ENCODE measurements at places on chromosomes 16 and 17. TPM values are rescaled to one million over a fixed set of nuclear protein-coding genes. Genes with fewer than 3 reads are reported as not detected.

CD7 gene
- total RNA-seq: 635 TPM

DNA sequence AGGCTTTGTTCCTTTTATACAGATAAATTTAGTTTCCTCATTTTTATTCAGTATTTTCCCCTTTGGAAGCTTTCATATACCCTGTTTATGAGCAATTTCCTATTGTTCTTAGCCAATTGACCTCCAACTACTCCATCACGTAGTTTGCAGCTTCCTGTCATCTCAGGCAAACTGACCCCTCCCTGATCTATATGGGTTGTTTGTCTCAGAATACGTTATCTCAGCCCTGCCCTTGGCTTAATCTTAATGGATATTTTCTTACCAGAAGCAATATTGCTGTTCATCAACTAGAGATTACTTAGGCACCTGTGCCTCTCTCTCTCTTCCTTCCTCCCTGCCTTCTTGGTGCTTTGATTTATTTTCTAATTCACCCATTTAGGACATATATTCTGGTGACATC lies 81.2 kb downstream of the ZNF18 start:
- H3K27ac ChIP-seq: no peak overlapping the region
- DNase-seq: no peak
- no peaks in the 10 kb centered on the region for H3K4me1 ChIP-seq
- no peak overlapping the region for H3K4me3 ChIP-seq

ABI3 gene
- 18.9 TPM for total RNA-seq

DNA sequence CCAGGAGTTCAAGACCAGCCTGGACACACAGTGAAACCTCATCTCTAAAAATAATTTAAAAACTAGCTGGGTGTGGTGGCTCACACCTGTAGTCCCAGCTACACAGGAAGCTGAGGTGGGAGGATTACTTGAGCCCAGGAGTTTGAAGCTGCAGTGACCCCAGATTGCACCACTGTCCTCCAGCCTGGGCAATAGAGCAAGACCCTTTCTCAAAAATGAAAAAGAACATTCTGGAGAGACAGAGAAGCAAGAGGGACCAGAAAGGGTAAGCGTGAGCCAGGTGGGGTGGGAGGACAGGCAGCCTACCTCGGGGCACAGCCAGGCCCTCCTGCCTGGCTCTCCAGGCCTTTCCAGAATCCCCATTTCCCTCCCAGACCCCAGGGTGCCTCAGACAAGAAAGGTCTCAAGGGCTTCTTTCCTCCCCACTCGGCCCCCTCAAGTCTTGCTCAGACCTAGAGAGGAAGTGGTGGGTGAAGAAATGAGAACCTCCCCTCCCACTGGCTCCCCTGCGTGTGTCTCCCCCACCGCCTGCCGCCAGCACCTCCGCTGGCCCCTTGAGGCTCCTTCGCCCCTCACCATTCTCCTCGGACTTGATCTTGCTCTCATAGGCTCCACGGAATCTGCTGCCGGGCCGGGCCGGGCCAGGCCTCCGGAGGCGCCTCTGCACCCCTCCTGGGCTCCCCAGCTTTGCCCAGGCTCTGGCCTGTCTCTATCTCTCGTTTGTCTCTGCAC lies 503 bp downstream of the C16orf54 start:
- peak overlapping the region; percentile 97 for H3K27ac ChIP-seq
- H3K27me3 ChIP-seq: no peaks in the 10 kb centered on the region

DNA sequence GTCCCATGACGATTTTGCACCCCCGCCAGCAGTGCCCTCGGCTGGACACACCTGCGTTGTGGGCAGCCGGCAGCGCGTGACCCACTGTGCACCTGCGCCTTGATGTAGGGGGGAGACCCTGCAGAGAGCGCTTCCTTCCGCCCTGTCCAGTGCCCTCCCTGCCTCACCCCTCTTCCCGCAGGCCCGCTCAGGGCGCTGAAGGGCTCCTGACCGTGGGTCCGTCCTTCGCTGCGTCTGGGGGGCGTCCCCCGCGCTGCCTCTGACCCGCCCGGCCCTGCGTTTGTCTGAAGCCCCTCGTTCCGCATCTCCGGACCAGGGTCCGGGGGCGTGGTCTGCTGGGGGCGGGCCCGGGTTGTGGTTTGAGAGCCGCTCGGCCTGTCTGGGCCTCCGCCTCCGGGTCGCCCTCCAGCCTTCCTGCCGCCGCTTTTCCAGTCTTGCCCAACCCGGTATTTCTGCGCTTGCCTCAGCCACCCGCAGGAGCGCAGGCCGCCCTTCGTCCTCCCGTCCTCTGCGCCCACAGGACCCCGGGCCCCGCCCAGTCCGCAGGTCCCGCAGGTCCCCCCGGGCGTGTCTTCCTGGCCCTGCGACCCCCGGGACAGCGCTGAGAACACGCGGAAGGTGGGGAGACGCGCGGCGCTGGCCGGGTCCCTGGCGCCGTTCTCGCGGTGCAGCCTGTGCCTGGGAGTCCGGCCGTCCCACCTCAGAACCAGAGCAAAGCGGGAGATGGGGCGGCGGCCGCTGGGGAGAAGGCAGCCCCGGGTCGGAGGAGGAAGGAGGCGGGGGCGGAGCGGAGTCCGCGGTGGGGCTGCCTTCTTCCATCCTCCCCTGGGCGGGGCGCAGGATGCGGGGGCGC lies 4.0 kb upstream of the IL17C start:
- peaks cover 19% of the 10 kb centered on the region for H3K27me3 ChIP-seq
- H3K27ac ChIP-seq: no peak overlapping the region
- peak overlapping the region; percentile 52 for H3K4me3 ChIP-seq

Measured in activated naive CD4-positive, alpha-beta T cell treated with anti-CD3 and anti-CD28 coated beads for 36 hours (primary cell).